Effector memory CD8-positive, alpha-beta T cell (primary cell): ENCODE measurements at places on chromosomes 7 and 10.
A peak's percentile ranks its signal among the peaks of the same experiment; 100 is the strongest.

- H3K4me1 ChIP-seq: no peaks in the 10 kb centered on the region
- H3K4me3 ChIP-seq: no peak overlapping the region
- no peak overlapping the region for H3K27ac ChIP-seq
- H3K27me3 ChIP-seq: no peaks in the 10 kb centered on the region
- DNase-seq: no peak
Observed at GRCh38 chr7:145123502-145123901, 287.6 kb upstream of the TPK1 start.

DNA sequence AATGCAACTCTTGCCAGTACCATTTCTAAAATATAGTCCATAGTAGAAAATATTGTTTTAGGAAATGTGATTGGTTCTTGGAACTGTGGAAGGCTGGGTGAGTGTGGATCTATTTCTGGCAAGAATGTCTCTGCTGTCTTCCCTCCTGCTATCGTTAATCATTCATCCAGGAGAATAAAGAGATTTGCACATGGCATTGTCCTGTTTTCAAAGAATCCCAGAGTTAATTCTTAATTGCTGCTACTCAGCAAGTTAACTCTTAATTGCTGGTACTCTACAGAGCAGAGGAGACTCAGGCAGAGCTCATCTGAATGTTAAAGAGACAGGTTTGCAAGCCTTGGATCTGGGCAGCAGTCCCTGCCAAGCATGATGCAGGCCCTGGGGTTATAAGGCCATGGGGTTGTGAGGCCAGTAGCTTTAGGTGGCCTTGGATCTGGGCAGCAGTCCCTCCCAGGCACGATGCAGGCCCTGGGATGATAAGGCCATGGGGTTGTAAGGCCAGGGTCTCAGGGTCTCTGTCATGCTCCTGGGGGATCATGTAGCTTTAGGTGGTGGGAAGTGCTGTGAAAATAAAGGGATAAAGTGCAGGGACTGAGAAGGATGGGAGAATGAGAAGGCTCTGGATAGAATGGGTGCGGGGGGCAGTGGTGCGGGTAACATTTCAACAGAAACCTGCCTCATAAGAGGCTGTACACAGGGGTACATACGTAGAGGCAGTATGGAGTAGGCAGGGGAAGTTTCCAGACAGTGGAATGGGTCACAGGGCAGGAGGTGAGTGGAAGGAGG is 162.3 kb downstream of the SVIL start:
- H3K36me3 ChIP-seq: peaks cover 30% of the 10 kb centered on the region
- peak overlapping the region; percentile 22 for H3K27ac ChIP-seq
- no peaks in the 10 kb centered on the region for H3K4me1 ChIP-seq
- H3K4me3 ChIP-seq: no peak overlapping the region

- DNase-seq: no peak
- no peak overlapping the region for H3K27ac ChIP-seq
- no peak overlapping the region for H3K4me3 ChIP-seq
Observed at GRCh38 chr7:76129366-76129765, 72.3 kb upstream of the SRRM3 start.

- H3K4me3 ChIP-seq: no peak overlapping the region
- no peak for DNase-seq
- no peaks in the 10 kb centered on the region for H3K36me3 ChIP-seq
- no peak overlapping the region for H3K27ac ChIP-seq
- H3K27me3 ChIP-seq: peaks cover 5% of the 10 kb centered on the region
Observed at GRCh38 chr10:125992254-125992653, 95.9 kb downstream of the FANK1 start.

- no peaks in the 10 kb centered on the region for H3K4me1 ChIP-seq
- no peak overlapping the region for H3K4me3 ChIP-seq
- no peak overlapping the region for H3K27ac ChIP-seq
- H3K27me3 ChIP-seq: peaks cover 12% of the 10 kb centered on the region
- no peaks in the 10 kb centered on the region for H3K36me3 ChIP-seq
- no peak for DNase-seq
Observed at GRCh38 chr7:69126896-69127479, 471.3 kb upstream of the AUTS2 start.
